ENCODE measurements at places on chromosomes 6 and 20. TPM values are rescaled to one million over a fixed set of nuclear protein-coding genes. Genes with fewer than 3 reads are reported as not detected.

The CD24 gene
- total RNA-seq: 0.97 TPM

The PRR3 gene
- total RNA-seq: 7.2 TPM

The TCF21 gene
- total RNA-seq: not detected

The EYA2 gene
- 2.6 TPM for total RNA-seq

The SLC35D3 gene
- total RNA-seq: not detected

The CST2 gene
- not detected for total RNA-seq

The IL17A gene
- not detected for total RNA-seq

The ARMH2 gene
- not detected for total RNA-seq

The MRS2 gene
- 17.2 TPM for total RNA-seq

The FAM120B gene
- total RNA-seq: 20.4 TPM

The RALY gene
- 59.0 TPM for total RNA-seq

The TNFRSF6B gene
- total RNA-seq: 8.0 TPM

The TREML1 gene
- total RNA-seq: not detected

The FOXA2 gene
- not detected for total RNA-seq
